ENCODE measurements at places on chromosomes 1 and 21.

- no peak for DNase-seq
These were observed 599.6 kb upstream of the ADAMTS5 start for GRCh38 chr21:27566521-27566920.

GRCh38 chr21:44874240-44874496 lies 678 bp upstream of the PTTG1IP start:
- no peak for DNase-seq

DNA sequence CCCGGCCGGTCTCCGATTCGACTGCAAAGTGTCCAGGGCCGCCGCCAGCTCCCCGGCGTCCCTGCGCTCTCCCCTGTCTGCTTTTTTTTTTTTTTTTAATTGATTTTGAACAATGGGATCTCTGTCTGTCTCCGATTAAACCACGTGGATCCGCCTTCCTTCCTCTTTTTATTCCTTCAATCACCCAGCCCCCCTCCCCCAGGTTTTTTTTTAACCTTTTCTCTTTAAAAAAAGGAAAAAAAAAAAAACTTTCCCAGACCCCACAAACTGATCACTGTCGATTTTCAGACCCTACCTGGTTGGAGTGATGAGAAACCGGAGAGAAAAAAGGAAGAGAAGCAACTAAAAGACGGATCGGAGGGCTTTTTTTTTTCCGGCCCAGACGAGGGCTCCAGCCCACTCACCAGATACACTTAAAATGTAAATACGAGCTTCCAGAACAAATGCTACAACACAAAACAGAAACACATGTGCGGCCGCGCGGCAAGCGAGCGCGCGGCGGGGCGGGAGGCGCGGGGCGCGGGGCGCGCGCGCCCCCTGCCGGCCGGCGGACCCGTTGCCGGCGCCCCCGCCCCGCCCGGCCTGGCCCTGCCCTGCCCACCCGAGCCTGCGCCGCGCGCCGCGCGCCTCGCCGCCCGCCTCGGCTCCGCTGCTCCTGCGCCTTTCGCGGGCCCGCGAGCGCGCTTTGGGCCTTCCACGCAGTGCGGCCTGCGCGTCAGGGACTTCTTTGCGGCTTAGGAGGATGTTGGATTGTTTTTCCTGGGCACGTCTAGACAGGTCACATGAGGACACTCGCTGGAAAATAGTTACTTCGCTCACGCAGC lies at the start of gene RCC2:
Gene RCC2 (minus strand): TSS at position 428 of the 824 bp plus-strand sequence. CDS start 1,163 bp downstream, outside the sequence.
- DNase-seq, result peak; percentile 72

- no peak for DNase-seq
These were observed 64.7 kb downstream of the TGFBR3 start for GRCh38 chr1:91821126-91821868.

DNA sequence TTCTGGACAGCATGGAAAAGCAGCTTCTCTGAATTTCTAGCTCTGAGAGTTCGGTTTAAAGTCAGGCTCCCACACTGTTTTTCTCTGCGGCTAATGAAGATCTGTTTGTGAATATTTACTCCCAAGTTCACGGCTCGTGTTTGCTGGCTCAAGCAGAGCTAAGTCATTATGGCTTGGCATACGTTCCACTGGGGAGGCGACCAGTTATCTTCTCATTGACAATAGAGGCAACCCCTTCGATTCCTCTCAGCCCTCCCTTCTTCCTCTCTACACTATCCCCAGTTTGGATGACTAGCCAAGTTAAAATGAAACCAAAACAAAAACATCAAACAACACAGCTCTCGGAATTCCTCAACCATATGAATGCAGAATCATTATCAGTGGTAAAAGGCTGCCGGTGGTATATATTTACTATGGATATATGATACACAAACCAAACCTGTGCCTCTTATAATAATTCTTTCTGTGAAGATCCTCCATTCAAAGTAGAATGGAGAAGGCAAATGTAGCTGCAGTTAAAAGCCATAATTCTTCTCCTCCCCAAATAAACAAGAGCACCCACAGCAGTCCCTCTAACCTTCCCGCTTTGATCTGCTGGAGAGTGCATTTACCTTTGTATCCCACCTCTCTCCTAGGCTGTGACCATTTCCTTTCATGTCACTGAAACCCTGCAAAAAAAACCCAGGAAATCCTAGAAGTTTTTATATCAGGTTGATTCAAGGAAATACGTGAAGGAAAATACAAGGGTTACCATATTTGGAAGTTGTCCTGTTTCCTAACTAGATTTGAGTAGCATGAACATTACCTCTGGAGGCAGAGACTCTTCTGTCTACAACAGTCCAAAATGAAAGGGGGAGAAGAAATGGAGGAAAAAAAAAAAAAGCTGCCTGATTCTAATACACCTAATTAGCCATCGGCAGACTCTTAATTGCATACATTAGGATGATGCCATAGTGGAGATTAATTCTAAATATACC lies 108.3 kb upstream of the USH2A start:
- peak; percentile 31 for DNase-seq

DNA sequence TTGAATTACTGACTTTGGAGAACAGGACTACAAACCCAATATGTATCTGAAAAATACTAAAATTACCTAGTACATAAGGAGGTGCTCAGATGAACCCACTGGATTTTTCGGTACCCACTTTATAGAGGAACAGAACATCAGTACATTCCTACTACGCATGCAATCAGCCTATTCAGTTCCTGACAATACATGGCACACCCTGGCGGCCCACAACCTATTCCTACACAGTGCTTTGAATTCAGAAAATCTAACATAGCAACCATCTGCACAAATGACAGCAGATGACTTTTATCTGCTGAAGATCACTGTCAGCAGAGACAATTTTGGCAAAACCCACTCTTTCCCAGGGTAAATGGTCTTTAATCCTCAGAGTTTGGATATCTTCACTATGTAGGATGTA lies 257.1 kb upstream of the GREM2 start:
- DNase-seq, result no peak

DNA sequence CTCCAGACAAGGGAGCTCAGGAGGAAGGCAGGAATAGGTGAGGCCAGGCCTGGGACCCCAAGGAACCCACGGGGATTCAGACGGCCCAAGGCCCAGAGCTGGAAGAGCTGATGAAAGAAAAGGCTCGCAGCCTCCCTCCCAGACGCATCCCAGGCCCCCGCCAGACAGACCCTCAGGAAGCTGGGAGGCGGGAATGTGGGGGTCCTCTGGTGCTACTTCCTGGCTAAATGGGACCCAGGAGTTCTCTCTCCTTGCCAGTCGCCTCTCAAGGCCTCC lies 430 bp downstream of the FBXO2 start:
- no peak for DNase-seq

DNA sequence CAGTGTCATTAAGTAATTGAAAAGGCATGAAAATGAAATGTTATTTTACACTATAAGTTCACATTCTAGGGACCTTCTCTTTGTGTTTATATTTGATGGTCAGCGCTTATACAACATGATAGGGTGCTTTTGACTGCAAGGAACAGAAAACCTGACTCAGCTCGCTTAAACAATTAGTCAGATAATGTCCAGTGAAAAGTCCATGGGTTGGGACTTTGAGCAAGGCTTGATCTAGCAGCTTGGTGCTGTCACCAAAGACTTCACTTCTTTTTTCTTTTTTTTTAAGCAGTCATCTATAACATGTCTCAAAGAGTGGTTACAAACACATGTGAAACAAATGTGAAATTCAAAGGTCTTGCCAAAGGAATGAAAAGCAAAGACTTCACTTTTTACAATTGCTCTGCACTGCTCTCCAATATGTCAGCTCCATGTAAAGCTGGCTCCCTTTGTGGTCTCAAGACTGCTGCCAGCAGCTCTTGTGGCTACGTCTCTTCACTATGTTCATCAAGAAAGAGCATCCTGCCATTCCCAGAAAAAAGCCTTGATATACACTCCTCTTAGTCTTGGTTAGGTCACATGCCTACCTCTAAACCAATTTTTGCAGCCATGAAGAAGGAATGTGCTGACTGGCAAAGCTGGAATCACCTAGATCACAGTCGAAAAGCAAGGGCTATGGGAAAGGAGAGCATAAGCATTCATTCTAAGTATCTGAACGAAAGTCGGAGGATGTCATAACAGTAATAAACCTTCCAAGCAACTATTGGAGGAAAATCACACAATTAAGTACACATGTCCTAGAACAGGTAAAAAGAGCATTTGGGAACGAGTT lies 15.2 kb downstream of the F3 start:
- peak; percentile 62 for DNase-seq

Measured in iris pigment epithelial cell (primary cell).